SK-N-SH treated with all-trans-retinoic acid at 6 μM for 48 hours (cell line): ENCODE measurements at places on chromosomes 2 and 18.

DNA sequence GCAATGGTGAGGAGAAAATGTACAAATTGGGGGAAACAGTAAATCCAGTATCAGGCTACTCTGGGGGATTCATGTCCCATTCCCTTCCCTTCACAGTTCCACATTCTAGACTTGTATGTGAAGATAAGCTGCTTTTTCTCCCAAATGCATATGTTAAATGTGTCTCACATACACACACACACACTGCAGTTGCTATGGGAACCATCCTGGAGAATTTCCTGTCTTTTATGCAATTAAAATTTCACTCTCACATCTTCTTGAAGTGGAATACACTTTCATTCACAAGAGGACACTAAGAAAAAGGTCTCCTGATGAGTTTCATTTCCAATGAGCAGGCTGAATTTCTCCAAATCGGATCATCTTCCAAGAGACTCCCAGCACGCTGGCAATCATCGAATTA is 366.0 kb downstream of the LRATD1 start:
- no peak for ATAC-seq

GRCh38 chr18:57352271-57352701 is at the start of gene ST8SIA3:
Gene ST8SIA3, plus strand, starts transcription at chr18:57352557. Its CDS starts 290 bp downstream, at chr18:57352847.
- ATAC-seq = no peak

- no peak for ATAC-seq
Observed at GRCh38 chr18:21930177-21930576, 189.6 kb downstream of the MIB1 start.

- no peak for ATAC-seq
Observed at GRCh38 chr18:49030692-49031443, 80.1 kb upstream of the SMAD7 start.

GRCh38 chr2:39567507-39567906 is 98.2 kb upstream of the TMEM178A start:
- ATAC-seq = no peak

- peak; percentile 63 for ATAC-seq
Observed at GRCh38 chr2:101820519-101820918, 123.0 kb downstream of the MAP4K4 start.

GRCh38 chr2:136764452-136765255 is 691 bp upstream of the THSD7B start:
- ATAC-seq = no peak

DNA sequence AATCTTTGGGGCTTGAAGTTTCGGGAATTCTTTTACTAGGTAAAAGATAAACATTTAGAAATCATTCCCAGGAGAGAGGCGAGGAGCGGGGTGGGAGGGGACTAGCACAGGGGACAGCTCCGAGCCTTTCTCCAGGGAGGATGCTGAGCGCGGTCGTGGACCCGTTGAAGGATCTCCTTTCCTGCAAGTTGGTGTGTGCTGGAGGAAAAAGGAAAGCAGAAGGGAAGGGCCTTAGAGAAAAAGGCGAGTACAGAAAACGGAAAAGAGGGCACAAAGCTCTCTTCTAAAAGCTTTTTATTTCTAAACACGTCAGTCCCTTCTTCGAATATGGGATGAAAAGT is 640 bp downstream of the SLC39A6 start:
- ATAC-seq = peak; percentile 54

GRCh38 chr2:122237450-122237849 is 482.0 kb downstream of the TSN start:
- no peak for ATAC-seq

DNA sequence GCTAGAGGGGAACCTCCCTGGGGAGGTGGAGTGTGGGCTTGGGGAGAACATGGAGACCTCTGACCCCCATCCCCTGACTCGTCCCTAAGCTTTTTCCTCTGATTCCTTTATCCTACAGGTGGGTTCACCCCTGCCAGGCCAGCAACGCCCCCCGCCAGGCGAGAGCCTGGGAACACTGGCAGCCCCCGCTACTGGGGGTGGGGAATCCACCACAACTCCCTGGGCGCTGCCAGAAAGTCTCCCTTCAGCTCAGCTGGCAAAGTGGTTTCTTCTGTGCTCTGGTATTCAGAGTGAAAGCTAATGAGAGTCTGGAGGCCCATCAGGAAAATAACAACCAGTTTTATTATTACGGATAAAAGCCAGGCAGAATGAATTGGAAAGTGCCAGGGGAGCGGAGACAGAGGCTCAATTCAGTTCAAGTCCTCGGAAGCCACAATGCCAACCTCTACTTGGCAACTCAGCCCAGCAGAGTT is 2.8 kb downstream of the DIPK1C start:
- ATAC-seq = no peak

DNA sequence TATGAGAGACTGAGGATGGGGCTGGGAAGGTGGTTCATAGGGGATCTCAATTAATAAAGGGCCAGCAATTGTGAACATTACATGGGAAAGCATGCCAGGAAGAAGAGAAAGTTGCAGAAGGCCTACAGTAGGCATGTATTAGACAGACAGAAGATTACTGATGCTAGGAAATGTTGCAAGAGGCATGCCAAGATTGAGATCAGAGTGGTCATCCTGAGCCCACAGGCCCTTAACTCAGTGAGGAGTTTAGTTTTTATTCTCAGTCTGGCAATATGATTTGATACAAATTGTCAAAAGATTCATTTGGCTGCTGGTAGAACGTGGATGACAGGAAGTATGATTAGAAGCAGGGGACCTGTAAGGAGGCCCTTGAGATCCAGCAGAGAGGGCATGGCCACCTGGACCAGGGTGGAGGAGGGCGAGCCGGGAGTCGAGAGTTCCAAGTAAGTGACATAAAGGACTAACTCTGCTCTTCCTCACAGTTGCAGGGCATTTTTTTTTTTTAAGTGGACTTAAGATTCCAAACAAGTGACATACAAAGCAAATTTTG is 54.9 kb downstream of the EPHA4 start:
- ATAC-seq = no peak

DNA sequence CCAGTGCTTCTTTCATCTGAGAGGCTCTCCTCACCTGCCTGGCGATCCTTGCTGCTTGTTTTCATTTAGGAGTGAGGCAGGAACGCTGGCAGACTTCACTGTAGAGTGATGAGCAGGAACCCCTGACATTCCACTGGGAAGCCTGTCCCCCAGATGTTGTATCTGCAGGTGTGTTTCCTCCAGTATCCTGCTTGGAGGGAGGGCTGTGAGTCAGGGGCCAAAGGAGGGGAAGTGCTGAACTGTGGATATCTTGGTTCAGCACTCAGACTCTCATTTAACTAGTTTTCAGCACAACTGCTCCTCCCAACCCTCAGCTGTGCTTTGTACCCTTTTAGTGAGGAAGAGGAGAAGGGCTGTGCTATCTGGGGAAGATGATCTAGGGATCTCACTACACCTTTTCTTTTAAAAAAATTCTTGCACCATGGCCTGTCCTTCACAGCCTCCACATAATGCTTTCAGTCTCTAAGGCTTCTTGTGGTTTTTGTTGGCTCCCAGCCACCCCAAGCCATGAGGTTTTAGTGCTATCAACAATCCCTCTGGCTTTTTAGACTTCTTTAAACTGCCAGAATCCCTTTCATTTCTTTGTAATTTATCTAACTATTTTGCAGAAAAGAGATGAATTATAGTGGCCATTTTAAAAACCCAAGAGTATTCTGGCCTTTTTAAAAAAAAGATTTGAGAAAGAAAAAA is 11.2 kb downstream of the ANKAR start:
- peak; percentile 77 for ATAC-seq

- no peak for ATAC-seq
Observed at GRCh38 chr18:3455907-3456685, 6.1 kb downstream of the TGIF1 start.

DNA sequence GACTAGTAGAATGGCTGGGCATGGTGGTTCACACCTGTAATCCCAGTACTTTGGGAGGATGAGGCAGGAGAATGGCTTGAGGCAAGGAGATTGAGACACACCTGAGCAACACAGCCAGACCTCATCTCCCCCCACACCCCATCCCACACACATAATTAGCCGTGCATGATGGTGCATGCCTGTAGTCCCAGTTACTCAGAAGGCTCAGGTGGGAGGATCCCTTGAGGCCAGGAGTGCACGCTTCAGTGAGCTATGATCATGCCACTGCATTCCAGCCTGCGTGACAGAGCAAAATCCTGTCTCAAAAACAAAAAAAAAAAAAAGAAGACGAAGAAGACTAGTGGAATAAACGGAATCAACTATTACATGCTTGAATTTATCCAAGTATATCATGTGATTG is 150.0 kb downstream of the STK39 start:
- no peak for ATAC-seq

GRCh38 chr18:52657043-52657805 is 317.2 kb downstream of the DCC start:
- no peak for ATAC-seq

GRCh38 chr18:7541835-7542234 is 25.3 kb upstream of the PTPRM start:
- ATAC-seq = no peak

- ATAC-seq = peak; percentile 52
Observed at GRCh38 chr2:96320728-96321622, 4.1 kb upstream of the ITPRIPL1 start.

DNA sequence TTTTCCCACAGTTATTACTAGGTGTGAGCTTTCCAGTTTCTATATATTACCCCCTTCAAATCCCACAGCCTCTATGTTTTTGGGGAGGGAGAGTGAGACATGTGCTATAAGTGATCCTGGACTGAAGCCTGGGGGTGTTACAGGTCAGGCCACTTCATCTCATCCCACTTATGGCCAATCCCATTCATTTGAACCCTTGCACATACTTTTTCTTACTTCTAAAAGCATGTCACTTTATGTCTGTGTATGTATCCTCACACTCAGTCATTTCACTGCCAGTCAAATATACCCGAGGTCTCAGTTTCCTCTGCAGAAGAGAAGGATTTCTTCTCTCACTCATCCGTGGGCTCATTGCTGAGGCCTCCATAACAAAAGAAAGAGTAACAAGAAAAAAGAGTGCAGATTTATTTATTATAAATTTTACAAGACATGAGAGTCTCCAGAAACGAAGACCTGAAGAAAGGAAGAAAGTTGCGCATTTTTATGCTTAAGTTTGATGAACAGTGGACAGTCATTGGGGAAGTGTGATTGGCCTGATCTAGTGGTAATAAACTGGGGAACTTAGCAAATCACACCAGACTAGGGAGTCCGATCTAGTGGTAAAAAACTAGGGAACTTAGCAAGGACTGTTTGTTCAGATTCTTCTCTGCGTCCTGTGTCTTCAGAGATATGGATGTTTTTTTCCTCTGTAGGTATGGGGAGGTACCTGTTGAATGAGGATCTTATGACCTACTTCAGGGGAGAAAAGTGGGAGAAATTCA is 52.1 kb downstream of the ICOS start:
- ATAC-seq = no peak

GRCh38 chr2:162074632-162074895 is 549 bp upstream of the DPP4 start:
- ATAC-seq = no peak
